CD4-positive, alpha-beta T cell treated with Interleukin-6 at 100 ng/mL for 8 hours (primary cell): ENCODE measurements at places on chromosomes 5 and 9.

GRCh38 chr5:172823840-172824362, 10.2 kb upstream of the ERGIC1 start:
- no peak for DNase-seq

GRCh38 chr5:125408448-125409233, 662.2 kb upstream of the ZNF608 start:
- no peak for DNase-seq

DNA sequence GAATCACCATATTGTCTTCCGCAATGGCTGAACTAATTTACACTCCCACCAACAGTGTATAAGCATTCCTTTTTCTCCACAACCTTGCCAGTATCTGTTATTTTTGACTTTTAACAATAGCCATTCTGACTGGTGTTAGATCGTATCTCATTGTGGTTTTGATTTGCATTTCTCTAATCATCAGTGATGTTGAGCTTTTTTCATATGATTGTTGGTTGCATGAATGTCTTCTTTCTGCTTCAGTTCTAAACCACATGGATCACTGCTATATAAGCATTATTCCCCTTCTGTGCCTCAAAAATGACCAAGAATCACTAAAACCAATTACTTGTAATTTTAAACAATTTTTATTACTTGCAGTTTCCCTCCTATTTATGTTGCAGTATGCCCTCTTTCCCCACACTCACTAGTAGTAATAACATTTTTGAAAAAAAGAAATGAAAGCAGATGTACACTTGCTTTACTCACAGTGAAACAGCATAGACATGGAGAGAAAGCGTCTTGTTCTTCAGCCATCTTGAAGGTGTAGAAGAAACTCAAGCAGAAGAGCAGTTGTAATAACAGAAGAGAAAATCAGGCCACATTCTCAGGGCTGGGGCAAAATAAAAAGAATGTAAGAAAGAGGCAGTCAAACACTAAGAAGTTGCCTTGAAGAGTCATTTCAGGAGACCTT, 4.5 kb upstream of the TMEM252 start:
- DNase-seq, result no peak

DNA sequence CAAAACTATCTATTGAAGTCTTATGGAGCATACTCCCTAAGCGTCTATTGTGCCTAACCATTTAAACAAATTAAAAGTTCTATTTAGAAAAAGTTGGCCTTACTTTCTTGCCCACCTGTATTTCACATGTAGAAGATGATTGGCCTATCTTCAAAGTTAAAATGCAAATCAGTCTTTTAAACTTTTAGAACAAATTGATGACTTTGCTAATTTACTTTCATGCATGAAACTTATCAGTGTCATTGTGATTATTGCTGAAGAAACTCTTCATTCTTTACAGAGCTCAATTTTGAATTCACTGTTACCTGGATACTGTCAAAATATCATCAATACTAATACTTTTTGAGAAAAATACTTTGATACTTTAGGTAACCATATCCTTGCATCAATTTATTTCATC, 216.1 kb downstream of the COX7C start:
- DNase-seq, result no peak

DNA sequence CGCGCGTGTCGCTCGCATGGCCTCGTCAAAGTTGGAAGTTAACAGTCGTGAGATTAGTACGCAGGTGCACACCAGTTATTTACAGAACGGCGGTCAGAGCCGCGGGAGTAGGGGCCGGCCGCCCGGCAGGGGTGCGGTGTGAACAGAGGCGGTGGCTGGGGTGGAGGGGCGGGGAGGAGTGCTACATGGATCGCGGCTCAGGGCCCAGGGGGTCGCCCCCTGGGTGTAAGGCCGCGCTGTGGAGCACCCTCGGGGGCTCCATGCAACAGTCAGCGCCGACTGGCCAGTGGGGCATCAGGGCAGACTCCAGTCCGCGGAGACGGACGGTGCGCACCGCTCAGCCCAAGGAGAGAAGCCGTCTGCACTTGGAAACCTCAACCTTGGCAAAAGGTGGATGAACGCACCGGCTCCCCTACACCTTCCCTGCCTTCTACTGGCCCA, 60.3 kb downstream of the ZNF354C start:
- no peak for DNase-seq

GRCh38 chr5:89418407-89419085, 535.6 kb upstream of the MEF2C start:
- no peak for DNase-seq

DNA sequence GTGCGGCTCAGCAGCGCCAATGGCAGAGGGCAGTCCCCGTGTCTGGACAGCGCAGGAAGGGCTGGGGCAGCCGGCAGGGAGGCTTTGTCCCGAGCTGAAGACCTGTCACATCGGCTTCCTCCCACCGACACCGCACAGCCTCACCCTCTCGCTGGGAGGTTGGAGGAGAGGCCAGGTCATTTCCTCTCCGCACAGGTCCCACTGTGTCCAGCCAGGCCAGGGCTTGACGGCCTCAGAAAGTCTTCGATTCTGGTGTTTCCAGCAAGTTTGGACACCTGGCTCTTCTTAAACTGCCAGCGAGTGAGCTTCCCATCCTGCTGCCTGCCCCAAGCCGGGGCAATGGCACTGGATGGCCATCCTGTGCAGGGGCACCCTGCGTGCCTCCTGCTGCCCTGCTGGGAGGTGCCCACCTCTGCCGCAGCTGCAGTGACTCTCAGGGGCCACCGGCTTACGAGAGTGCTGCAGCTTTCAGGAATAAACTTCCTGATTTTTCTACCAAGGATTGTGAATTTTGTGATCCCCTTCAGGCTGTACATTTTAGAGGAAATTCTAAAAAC, 33.9 kb downstream of the AHRR start:
- no peak for DNase-seq

DNA sequence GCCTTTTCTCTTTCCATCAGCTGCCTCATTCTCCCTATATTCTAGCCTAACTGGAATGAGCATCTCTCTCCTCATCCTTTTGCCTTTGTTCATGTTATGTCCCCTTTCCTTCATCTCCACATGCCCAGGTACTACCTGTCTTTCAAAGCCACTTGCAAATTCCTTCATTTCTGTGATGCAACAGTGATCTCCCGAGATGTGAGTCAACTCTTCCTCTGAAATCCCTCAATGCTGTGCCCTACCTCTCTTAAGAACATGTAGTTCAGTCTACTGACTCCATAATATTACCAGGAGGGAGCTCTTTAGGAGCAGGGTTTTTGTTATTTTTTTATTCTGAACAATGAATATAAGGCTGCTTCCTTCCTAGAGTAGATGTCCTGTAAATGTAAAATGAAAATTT, 91.6 kb downstream of the ZNF462 start:
- no peak for DNase-seq

DNA sequence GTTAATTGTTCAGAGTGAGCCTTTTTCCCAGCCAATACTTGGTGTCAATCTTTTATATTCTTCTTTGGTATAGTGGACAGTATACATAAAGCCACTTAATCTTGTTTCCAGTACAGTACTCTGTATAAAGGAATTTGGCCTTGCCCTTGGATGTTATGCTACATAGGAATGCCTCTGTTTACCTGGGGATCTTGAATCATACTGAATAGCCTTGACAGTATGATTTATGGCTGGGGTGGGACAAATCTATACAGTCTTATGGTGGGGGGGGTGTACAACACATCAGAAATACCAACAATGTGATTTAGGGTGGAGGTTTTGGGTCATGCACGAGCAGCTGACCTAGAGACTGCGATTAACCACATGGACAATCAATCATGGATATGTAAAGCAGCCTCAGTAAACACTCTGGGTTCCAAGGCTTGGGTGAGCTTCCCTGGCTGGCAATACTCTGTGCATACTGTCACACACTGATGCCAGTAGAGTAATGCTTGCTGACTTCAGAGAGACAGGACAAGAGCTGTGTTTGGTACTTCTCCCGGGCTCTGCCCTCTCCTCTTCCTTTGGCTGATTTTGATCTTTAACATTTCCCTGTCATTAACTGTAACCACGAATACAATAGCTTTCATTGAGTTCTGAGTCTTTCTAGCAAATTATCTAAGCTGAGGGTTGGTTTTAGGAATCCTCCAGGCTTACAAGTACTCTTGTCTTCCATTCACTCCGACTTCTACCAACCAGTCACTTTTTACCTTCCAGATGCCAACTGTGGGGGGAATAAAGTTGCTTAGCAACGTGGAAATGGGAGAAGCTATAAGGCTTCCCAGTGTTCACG, 84.6 kb downstream of the IARS1 start:
- no peak for DNase-seq

GRCh38 chr5:64688391-64688790, 1.9 kb upstream of the SHISAL2B start:
- no peak for DNase-seq

DNA sequence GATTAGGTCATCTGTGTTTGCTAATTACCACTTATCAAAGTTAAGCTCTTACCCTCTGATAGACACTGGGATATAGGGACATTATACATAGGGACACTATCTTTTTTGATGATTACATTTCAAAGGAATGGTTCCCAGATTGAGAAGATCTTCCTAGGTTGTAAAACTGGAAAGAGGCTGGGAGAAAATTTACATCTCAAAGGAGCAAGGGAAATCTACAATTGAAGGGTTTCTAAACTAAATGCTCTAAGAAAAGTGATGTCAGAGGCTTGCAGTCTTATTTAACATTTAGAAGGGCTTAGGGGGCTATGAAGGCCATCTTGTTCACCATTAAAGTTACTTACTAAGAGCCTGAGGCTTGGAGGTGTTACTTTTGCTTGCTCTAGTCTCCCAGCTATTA, 242.8 kb downstream of the PRR16 start:
- DNase-seq, result no peak

DNA sequence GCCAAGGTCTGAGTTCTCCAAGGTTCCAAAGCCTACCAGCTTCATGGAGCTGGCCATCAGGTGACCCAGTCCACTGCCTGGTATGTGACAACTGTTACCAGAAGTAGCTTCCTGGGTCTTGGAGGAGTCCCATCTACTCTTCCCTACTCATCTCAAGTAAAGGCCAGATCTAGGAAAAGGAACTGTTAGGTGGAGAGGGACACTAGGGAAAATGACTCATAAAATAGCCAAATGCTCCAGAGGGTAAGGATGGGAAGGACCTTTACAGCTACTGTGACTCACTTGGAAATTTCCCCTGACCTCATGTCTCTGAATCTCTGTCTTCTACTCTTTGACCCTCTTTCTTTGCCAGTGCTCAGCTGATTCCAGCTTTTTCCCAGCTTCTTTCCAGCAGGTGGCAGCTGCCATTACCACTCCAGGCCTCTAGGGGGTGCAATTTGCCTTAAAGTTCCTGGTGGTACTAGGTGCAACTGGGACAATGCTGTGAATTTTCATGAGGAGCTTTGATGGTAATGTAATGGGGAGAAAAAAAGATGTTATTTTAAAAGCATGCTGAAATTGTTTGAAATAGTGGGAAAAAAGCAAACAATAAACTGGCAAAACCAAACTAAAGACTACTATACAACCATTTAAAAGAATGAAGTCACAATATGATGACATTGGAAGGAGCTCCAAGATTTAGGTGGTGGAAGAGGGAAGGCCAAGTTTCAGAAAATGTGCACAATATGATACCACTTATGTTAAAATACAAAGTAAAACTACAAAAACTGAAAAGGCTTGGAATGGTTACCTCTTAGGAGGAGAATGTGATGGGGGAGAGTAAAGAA, 27.1 kb upstream of the MYORG start:
- DNase-seq, result peak; percentile 44

GRCh38 chr5:23506329-23507236, 826 bp upstream of the PRDM9 start:
- no peak for DNase-seq

DNA sequence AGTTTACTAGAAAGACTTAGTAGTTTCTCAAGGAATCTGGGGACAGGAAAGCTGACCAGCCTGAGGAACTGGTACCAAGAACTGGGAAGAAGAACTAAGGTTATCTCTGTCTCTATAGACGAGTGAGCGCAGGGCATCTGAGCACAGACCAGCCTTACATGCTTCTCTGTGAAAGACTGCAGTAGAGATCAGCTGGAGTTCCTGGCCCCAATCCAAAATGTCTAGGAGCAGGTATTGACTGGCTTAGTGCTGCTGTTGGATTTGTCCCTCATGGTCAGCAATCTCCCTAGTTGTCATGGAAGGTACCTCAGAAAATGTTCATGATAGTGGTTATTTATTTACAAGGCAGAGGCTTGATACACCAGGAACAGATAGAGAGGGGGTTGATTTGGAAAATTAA, 13.3 kb downstream of the NUP214 start:
- DNase-seq, result no peak

- no peak for DNase-seq
These were observed 71.7 kb upstream of the COX7C start for GRCh38 chr5:86546044-86546443.

DNA sequence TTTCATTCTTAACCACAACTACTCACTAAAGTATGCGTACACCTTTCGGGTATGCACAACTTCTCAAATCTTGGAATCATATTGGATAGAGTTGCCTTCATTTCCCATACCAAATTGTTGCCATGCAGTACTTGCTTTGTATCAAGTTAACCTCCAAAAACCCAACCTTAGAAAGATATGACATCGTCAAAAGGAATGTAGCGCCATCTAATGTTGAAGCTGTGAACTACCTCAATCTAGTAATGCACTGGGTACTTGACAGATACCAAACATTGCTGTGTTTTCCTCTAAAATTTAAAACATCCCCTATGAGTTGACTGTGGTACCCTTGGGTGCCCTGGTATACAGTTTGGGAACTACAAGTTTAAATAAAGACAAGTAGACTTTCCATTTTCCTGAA, 318.4 kb downstream of the ARL15 start:
- no peak for DNase-seq

DNA sequence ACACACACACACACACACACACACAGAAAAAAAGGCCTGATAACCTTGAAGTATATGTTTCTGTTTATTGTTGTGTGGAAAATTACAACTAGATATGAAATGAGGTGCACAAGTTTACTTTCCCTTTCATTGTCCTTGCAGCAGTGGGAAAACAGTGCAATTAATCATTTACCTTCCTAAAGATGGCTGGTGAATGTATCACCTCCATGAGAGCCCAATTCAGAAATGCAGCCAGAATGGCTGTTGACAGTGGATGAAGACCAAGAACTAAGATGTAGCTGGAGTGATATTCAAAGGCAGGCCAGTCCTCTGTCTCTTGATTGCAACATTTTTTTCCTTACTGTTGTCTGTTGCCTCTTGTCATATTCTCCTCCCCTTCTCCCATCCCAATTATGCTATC, 49.6 kb upstream of the EIF4EBP3 start:
- DNase-seq, result no peak

DNA sequence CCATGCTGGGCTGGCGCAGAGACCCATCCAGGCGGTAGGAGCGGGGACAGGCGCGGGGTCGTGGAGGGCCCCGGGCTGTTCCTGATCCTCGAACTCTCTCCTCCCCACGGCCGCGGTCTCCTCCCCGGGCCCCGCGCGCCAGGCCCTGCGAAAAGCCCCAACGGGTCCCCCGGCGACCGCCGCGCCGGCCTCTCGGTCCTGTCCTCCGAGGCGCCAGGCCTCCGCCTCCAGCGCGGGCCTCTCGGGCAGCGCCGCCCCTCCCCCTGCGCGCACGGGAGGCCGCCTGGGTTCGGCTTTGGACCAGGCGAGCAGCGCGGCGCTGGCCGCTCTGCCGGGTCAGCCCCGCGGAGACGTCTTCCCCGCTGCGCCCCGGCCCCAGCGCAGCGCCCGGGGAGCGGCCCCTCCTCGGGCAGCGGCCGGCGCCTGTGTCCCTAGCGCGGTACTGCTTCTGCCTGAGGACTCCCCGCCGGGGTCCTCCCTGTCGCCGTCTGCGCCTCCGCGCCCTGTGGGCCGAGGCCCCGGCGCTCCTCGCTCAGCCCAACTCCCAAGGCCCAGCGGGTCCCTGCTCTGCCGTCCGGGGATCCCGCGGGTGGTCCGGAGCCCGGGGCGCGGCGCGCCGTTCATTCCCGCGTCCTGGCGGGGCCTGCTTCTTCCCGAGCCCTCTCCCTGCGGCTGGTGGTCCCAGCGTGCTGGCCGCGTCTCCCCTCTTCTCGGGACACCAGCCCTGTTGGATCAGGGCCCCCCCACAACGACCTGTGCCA, 13.4 kb downstream of the COL23A1 start:
- DNase-seq, result no peak
